ENCODE measurements at places on chromosomes 1 and 21.

- peak; percentile 80 for DNase-seq
Measured at GRCh38 chr1:229341774-229342655, 832 bp downstream of the CCSAP start.

DNA sequence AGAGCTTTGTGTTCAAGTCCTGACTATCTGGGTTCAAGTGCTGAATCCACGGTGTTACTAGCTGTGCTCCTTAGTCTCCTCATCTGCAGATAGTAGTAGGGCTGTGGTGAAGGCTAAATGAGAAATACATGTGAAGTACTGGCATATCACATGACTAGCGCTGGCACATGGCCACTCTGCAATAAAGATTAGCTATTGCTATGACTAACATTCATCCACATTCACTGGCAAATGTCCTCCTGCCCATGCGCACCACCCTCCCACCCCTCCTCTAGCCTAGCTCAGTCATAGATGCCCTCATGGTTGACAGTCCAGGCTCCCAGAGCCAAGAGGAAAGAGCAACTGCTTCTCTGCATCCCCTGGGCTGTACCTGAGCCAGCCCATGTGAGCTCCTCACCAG lies 8.5 kb upstream of the COL8A2 start:
- peak; percentile 58 for DNase-seq

DNA sequence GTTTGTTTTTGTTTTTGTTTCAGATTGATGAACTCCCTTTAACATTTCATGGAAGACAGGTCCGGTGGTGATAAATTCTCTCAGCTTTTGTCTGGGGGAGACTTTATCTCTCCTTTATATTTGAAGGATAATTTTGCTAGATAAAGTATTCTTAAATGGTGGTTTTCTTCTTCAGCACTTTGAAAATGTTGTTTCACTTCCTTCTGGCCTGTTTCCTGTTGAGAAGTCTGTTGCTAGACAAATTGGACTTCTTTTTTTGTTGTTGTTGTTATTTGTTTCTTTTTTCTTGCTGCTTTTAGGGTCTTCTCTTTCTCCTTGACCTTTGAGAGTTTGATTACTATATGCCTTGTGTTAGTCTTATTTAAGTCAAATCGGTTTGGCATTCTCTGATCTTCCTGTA lies 50.8 kb downstream of the CRP start:
- no peak for DNase-seq

DNA sequence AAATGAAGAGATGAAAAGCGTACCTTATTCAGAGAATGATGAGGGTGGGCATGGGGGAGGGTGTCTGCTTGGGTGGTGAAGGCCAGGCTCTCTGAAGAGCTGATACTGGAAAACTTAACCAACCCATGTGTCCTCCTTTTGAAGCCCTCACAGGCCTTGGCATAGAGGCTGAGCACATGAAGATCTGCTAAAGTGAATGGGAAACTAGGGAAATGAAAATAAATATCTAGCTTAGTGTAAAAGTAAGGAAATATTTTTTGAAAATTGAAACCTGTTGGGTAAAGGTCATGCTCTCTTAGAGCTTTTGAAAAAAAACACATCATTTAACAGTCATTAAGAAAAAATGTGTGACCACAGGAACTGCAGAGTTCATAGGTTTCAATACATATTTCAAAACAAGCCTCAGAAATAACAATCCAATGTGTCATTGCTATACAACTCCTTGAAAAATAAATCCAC lies 40.5 kb upstream of the RALGPS2 start:
- no peak for DNase-seq

DNA sequence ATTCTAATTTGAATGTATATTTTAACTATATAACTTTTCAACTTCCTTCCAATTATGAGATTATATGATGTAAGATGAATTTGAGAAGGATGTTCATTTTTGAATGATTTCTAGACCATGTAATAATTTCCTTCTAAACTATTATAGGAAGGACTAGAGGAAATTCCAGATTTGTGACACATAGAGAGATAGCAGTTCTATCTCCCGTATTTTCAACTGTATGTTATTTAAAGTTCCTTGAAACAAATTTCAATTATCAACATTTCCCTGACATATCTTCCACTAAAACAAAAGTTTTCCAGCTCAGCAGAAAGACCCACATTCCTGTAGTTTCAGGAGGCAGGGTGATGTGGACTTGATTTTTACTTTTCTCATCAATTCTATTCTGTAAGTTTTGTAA lies 396.7 kb upstream of the C1orf87 start:
- DNase-seq = no peak

- no peak for DNase-seq
Measured at GRCh38 chr1:54274448-54274847, 74.5 kb downstream of the MRPL37 start.

DNA sequence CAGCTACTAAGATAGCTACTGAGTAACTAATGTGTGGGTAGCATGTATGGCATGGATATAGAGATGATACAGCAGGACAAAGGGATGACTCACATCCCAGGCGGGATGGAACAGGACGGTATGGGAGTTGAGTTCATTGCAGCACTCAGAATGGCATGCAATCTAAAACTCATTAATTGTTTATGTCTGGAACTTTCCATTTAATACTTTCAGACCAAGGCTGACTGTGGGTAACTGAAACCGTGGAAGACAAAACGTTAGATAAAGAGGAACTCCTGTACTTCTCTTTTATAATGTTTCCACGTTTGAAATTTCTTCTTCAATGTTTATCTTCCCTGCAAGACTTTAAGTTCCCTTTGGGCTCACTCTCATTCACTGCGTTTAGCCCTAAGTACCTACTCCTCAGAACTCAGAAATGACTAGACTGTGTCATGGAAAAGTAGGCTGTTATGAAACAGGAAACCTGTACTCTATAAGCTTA lies 151.9 kb downstream of the MAGI3 start:
- no peak for DNase-seq

DNA sequence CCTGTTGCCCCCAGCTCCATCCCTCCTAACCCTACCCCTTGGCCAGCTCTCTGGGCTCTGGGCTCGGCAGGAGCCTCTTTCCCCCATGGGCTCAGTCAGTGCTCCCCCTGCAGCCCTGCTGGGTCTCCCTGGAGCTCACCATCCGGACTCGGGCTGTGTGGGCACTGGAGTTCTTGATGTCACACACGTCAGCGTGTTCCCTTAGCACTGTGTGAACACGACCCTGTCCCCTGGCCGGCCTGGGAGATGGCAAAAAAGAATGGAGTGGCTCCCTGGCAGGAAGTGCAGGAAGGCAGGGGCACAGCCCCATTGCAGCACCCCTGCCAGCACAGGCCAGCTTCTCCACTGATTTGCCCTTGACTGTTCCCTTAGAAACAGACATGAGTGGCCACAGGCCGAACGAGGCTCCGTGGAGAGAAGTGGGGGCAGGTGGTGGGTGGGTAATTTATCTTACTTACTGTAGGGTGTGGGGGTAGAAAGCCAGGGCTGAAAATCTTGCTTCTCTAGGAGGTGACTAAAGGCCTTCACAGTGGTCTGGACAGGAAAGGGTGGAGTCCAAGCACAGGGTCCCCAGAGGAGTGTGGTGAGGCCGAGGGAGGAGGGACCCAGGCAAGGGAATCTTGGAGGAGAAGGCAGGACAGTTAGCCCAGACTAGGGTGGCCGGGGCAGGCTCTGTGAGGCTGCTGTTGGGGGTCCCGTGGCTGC lies 381.7 kb upstream of the VAMP3 start:
- DNase-seq = no peak

DNA sequence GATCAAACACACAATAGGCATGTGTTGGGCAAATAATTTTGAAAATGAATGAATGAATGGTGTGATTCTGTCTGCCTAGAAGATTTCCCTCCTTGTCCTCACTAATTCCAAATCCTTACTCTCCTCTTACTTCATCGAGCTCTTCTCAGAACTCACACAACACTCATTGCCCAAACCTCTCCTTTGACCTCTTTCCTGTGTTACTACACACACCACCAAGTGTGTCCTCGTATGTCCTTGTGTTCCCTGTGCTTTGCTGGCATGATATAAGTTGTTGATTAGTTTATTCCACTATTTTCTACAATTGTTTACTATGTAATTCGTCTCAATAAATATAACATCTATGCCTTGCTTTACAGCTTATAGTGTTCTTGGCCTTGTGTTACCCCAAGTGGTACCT lies 41.4 kb upstream of the GALNT2 start:
- no peak for DNase-seq

- no peak for DNase-seq
Measured at GRCh38 chr1:244826712-244827111, 8.7 kb upstream of the COX20 start.

- DNase-seq = no peak
Measured at GRCh38 chr21:39611551-39612190, 1.1 kb upstream of the B3GALT5 start.

DNA sequence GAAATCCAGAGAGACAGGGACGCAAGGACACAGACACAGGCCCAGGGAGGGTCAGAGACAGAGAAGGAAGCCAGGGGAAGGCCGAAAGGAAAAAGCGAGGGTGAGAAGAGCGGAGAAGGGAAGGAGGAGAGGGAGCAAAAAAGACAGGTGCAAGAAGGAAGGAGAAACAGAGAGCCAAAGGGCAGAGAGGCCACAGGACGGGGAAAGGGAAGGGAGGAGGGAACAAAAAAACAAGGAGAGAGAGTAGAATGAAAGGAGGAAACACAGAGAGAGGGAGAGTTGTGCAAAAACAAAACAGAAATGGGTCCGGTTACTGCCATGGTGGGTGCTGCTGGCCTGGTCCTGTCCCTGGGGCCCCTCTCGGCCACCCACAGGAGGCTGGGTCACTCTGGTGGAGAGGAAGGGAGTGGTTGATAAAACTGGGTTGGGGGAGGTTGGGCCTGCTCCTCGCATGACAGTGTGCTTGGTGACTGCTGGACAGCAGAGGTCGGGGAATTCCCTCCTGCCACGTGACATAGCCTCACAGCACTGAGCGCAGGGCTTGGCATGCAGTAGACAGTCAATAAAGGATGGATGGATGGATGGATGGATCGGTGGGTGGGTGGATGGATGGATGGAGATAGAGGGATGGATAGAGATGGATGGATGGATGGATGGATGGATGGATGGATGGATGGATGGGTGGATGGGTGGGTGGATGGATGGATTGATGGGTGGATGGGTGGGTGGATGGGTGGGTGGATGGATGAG lies 64.8 kb downstream of the RAP1GAP start:
- no peak for DNase-seq

GRCh38 chr1:160168609-160169369 lies 17.4 kb downstream of the ATP1A4 start:
- no peak for DNase-seq

GRCh38 chr1:89552471-89553081 lies 27.9 kb downstream of the LRRC8B start:
- no peak for DNase-seq

DNA sequence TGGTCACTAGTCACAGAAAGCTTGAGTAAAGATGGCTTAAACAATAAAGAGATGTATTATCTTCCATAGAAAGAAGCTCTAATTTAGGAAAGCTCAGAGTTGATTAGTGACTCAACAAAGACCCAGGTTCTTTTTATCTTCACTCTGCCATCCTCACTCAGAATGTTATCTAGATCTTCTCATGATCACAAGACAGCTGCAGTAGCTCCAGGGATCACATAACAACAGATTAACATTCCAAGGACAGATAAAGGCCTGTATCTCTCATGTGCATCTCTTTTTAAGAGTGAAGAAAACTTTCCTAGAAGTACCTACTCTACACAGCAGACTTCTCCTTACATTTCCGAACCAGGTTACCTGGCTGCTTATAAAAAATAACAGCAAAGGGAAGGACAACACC lies 368.7 kb upstream of the PROX1 start:
- no peak for DNase-seq

DNA sequence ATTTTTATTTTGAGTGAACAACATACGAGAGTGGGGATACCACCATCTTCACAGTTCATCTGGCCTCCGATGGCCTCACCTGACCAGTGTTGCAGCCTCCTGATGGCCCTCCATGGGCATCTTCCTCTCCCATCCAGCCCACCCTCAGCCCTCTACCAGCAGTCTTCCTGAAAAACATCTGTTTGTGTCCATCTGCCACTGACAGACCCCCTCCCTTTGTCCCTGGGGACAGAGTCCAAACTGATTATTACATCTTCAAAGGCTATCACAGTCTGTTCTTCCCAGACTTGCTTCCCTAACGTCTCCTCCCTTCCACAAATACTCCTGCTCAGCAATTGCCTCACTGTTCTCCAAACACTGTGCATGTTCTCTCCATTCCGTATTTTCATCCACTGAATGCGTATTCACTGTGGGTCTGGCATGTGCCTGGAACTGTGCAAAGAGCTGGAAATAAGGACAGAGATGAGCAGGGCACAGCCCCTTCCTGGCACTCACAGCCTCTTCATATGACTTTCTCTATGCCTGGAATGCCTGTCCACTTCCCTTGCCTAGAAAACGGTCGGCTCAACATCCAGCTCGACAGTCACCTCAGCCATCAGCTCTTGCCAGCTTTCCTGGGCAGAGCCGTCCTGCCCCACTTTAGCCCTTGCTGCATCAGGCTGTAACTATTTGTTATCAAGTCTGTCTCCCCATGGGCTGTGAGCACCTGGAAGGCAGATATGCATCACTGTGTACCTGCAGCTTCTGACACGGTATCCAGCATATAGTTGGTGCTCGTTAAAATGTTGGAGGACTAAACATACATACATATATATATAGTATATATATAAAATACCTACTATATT lies 8.3 kb upstream of the ATF3 start:
- no peak for DNase-seq

- no peak for DNase-seq
Measured at GRCh38 chr1:101506541-101507164, 269.8 kb downstream of the S1PR1 start.

DNA sequence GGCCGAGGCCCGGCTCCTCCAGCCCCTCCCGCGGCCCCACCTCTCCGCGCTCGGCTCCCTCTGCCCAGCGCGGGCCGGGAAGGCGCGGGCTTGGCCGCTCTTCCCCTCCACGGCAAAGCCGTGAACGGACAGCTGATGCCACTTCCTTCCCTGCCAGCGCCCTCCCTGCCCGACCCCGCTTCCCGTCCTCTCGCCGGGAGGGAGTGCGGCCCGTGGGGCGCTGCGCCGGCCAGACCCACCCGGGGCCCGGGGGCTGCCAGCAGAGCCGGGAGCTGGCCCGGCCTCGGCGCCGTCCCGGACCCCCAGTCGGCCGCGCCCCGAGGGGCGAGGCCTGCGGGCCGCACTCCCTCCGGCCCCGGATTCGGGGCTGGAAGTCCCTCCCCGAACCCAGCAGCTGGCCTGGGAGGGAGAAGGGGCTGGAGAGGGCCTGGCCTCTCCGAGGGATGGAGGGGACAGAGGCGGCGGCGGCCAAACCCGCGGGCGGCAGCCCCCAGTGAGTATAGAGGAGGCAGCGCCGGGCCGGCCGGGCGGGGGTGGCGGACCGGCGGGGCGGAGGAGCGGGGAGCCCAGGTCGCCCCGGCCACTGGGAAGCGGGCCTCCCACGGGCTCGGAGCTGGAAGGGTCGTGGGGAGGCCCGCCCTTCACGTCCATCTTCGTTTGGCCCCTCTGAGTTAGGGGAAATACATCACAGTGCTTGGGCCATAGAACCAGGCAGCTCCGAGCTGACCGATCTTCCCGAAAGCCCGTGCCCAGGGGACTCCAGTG lies at the start of gene KIAA1614:
Gene KIAA1614 (plus strand): TSS at position 97 of the 765 bp plus-strand sequence. CDS start 347 bp downstream, at position 444.
- DNase-seq = no peak

- no peak for DNase-seq
Measured at GRCh38 chr1:57963581-57963980, 539.7 kb upstream of the DAB1 start.

- no peak for DNase-seq
Measured at GRCh38 chr1:95023399-95024043, 49.2 kb downstream of the ALG14 start.

GRCh38 chr21:36917471-36918158 lies 48.9 kb downstream of the HLCS start:
- DNase-seq = no peak
